ENCODE measurements at places on chromosomes 1 and 21. TPM values are rescaled to one million over a fixed set of nuclear protein-coding genes. Genes with fewer than 3 reads are reported as not detected.

The RPE65 gene
- polyA plus RNA-seq = 0.10 TPM

The PLEKHG5 gene
- polyA plus RNA-seq = 27.3 TPM

The MATN1 gene
- polyA plus RNA-seq = 0.10 TPM

The LIN28A gene
- 0.14 TPM for polyA plus RNA-seq

The RCAN1 gene
- 33.6 TPM for polyA plus RNA-seq

The PCP4L1 gene
- 2.1 TPM for polyA plus RNA-seq

The CHTOP gene
- 159 TPM for polyA plus RNA-seq

The SLAMF7 gene
- 0.55 TPM for polyA plus RNA-seq

The BATF3 gene
- 2.3 TPM for polyA plus RNA-seq

The JAM2 gene
- polyA plus RNA-seq = 9.3 TPM
